H9 (cell line): ENCODE measurements at places on chromosomes 6 and 20. TPM values are rescaled to one million over a fixed set of nuclear protein-coding genes. Genes with fewer than 3 reads are reported as not detected.

Gene ADGRF5
- total RNA-seq = not detected in 2 replicates

Gene NFATC2
- 0.57 and 0.61 TPM in 2 replicates for total RNA-seq

Gene PAK5
- 0.20 and 0.37 TPM in 2 replicates for total RNA-seq

GRCh38 chr20:47765691-47766594, 19.3 kb downstream of the SULF2 start:
- peaks cover 15% of the 10 kb centered on the region for H3K36me3 ChIP-seq
- peak; percentile 46 for DNase-seq
- H3K4me3 ChIP-seq = no peak overlapping the region; the same call in 2 of the 3 replicates
- no peaks in the 10 kb centered on the region for H3K27me3 ChIP-seq

DNA sequence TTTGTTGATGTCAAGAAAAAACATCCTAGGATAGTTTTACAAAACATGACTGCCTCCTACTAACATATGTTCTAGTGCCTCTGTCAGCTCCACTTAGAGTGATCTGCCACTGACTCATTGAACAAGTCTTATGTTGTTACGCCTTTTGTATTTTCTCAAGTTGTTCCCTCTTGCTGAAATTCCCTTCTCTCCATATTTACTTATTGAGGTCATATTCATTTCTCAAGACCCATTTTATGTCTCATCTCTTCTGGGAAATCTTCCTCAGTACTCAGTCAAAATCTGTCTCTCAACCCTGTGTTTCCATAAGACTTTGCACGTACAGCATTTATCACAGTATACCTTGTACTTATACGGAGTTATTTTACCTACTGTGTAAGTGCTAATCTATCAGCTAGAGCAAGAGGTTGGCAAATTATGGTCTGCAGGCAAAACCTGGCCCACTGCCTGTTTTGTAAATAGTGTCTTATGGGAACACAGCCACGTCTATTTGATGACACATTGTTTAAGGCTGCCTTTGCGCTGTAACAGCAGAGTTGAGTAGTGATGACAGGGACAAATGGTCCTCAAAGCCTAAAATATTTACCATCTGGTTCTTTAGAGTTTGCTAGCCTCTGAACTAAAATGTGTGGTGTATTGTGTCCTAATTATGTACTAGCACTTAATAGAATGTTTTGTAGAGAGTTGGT, 83.4 kb downstream of the ADGRB3 start:
- no peaks in the 10 kb centered on the region for H3K4me1 ChIP-seq
- H3K4me3 ChIP-seq = no peak overlapping the region
- no peaks in the 10 kb centered on the region for H3K27me3 ChIP-seq
- DNase-seq = no peak
- H3K36me3 ChIP-seq = no peaks in the 10 kb centered on the region
- no peak overlapping the region for H3K27ac ChIP-seq

DNA sequence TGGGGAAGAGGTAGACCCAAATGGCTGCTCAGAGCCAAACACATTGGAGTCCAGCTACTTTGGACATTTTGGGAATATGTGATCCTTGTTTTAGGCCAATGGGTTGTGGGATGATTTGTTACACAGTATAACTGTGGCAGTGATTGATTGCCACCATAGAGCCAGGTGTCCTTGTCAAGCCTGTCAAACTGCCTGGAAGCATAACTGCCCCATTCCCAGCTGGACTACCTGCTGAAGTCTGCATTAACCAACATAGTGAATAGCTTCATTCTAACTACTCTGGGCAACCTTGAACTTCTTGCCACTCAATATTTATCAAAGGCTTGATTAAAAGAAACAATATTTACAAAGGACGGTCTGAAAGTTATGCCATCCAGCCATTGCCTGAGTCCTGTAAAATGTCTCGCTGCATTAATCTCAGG, 164.7 kb downstream of the LINC00237 start:
- no peaks in the 10 kb centered on the region for H3K4me1 ChIP-seq
- H3K4me3 ChIP-seq = no peak overlapping the region
- no peak overlapping the region for H3K27ac ChIP-seq
- no peaks in the 10 kb centered on the region for H3K36me3 ChIP-seq

- H3K4me1 ChIP-seq = no peaks in the 10 kb centered on the region
- H3K27me3 ChIP-seq = 0 out of 2 replicates have a peak, but pooled peaks cover 2% of the 10 kb centered on the region
- DNase-seq = peak; percentile 55
- no peak overlapping the region for H3K27ac ChIP-seq
- H3K36me3 ChIP-seq = peaks cover 23% of the 10 kb centered on the region
- no peak overlapping the region for H3K4me3 ChIP-seq
These were observed 8.9 kb downstream of the REM1 start for GRCh38 chr20:31484001-31484400.

GRCh38 chr6:134173936-134174671, 121.7 kb upstream of the SLC2A12 start:
- peak; percentile 76 for DNase-seq
- H3K4me3 ChIP-seq = peak overlapping the region; percentile 81
- no peaks in the 10 kb centered on the region; the same call in 1 of the 2 replicates for H3K27me3 ChIP-seq
- peaks cover 37% of the 10 kb centered on the region for H3K36me3 ChIP-seq
- no peaks in the 10 kb centered on the region; the same call in 1 of the 2 replicates for H3K4me1 ChIP-seq

GRCh38 chr6:147117011-147117410, 87.2 kb upstream of the STXBP5 start:
- no peaks in the 10 kb centered on the region for H3K27me3 ChIP-seq
- H3K36me3 ChIP-seq = peaks cover 3% of the 10 kb centered on the region; the same call in 2 of the 3 replicates
- H3K4me1 ChIP-seq = no peaks in the 10 kb centered on the region; the same call in 1 of the 2 replicates
- no peak for DNase-seq
